Activated naive CD4-positive, alpha-beta T cell treated with anti-CD3 and anti-CD28 coated beads for 36 hours (primary cell): ENCODE measurements at places on chromosomes 5 and 9.

- DNase-seq: no peak
Observed at GRCh38 chr9:6884990-6885389, 127.2 kb downstream of the KDM4C start.

DNA sequence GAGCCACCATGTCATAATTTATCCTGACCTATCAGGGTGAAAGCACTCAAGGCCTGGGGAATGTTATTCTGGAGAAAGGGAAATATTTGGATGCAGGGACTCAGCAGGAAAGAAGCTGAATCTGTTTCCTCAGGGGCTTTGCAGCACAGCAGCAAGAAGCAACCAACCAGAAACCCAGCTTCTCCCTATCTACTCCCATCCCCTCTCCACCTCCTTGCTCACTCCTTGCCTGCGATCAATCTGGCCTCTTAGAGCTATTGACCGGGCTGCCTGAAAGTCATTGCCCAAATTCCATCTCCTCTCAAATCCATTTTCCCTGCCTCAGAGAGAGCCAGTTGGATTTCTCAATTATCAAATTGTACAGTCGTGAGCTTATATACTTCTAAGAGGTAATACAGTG, 542.0 kb upstream of the TRPC7 start:
- DNase-seq: no peak

GRCh38 chr5:7834982-7835381, 16.0 kb downstream of the CFAP90 start:
- DNase-seq: no peak

- peak; percentile 10 for DNase-seq
Observed at GRCh38 chr9:3525096-3525835, 535 bp downstream of the RFX3 start.

DNA sequence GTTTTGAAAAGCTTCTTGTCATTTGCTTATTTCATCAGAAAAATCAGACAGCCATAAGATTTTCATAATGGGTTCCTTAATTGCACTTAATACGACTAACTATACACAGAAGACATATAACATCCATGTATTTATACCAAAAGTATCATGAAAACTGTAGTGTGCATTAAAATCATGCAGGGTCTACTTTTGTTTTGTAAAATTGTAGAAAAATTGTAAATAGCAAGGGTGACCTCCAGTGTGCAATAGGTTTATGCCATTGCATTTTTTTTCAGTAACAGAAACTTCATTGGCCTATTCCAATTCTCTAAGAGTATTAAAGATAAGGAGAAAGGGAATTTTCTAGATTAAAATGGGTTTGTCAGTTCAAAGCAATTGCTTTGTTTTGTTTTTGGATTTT, 307.6 kb downstream of the KIAA0825 start:
- DNase-seq: no peak

- no peak for DNase-seq
Observed at GRCh38 chr5:159533197-159533596, 202.9 kb upstream of the IL12B start.

DNA sequence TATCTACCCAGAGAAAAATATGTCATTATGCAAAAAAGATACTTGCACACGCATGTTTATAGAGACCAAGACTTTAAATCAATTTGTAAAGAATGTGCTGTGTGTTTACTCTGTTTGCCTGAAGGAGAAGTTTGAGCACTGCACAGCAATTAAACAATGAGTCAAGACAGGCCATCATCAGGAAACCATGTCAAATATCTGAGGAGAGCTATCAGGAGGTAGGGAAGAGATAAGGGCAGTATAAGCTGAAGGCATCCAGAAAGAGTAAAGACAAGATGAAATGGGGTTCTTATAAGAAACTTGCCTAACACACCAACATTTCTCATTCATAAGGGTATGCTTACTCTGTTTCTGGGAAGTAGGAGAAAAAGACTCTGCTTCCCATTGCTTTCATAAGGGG, 405.8 kb upstream of the PTGER4 start:
- no peak for DNase-seq

DNA sequence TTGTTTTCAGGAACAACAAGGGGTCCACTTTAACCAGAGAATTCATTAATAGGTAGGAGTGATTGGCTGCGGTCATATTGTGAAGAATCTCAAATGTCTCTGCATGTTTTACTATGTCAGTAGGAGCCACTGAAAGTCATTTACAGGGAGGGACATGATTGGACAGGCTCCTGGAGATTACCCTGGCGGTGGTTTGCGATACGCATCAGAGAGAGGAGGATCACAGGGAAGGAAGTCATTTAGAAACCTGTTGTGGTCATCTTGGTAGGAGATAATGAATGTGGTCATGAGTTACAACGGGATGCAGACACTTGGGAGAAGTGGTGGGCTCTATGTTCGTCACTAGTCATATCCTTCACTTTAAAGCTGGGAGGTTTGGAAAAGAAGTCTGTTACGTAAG, 262.8 kb downstream of the FAM114A2 start:
- DNase-seq: no peak

GRCh38 chr5:142881784-142882126, 111.6 kb downstream of the ARHGAP26 start:
- no peak for DNase-seq

- no peak for DNase-seq
Observed at GRCh38 chr5:68582284-68582683, 366.7 kb downstream of the PIK3R1 start.

GRCh38 chr9:72794946-72795345, 157.9 kb downstream of the ALDH1A1 start:
- DNase-seq: no peak

GRCh38 chr9:136044971-136045594, 50.0 kb downstream of the NACC2 start:
- no peak for DNase-seq

GRCh38 chr9:6739218-6739617, 18.6 kb upstream of the KDM4C start:
- no peak for DNase-seq

DNA sequence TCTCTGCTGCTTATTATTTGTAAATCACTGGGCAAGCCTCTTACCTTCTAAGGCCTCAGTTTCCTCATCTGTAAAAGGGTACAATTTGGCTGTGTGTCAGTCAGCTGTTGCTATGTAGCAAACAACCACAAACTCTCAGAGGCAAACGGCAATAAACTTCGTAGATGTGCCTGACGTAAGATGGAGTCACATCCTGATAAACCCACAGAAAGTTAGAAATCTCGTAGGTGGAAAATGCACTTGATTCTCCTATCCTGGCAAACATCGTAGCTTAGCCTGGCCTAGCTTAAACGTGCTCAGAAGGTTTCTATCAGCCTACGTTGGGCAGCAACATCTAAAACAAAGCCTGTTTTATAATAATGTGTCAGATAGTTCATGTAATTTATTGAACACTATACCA, 35.0 kb upstream of the UNC5A start:
- DNase-seq: no peak

GRCh38 chr5:92371171-92371888, 988.2 kb upstream of the ARRDC3 start:
- no peak for DNase-seq

GRCh38 chr9:101055516-101055915, 27.0 kb downstream of the PLPPR1 start:
- DNase-seq: no peak

DNA sequence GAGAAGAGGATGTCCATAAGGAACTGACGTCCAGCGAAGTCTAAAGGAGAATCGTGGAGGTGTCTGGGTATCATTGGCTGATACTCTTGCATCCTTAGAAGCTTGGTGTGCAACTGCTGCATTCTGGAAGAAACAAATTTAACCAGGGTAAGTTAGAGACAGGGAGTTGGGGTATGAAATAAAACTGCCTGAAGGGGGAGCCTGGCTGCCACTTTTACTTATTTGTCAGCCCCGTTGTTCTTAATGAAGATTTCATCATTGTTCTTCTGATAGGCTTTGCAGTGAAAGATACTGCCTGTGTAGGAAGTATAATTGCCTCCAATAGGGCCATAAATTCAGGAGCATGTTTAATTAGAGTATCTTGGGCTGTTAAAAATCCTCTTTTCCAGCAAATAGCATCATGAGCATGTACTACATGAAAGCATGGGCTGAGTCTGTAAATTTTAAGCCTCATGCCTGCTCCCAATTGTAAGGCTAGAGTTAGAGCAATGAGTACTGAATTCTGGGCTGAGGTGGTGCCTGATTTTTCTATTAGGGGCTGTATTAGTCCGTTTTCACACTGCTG, 1264.5 kb upstream of the ACO1 start:
- DNase-seq: peak; percentile 52

GRCh38 chr9:136354592-136355085, 8.9 kb downstream of the DNLZ start:
- DNase-seq: no peak

GRCh38 chr5:6490246-6490645, 41.6 kb downstream of the UBE2QL1 start:
- no peak for DNase-seq

DNA sequence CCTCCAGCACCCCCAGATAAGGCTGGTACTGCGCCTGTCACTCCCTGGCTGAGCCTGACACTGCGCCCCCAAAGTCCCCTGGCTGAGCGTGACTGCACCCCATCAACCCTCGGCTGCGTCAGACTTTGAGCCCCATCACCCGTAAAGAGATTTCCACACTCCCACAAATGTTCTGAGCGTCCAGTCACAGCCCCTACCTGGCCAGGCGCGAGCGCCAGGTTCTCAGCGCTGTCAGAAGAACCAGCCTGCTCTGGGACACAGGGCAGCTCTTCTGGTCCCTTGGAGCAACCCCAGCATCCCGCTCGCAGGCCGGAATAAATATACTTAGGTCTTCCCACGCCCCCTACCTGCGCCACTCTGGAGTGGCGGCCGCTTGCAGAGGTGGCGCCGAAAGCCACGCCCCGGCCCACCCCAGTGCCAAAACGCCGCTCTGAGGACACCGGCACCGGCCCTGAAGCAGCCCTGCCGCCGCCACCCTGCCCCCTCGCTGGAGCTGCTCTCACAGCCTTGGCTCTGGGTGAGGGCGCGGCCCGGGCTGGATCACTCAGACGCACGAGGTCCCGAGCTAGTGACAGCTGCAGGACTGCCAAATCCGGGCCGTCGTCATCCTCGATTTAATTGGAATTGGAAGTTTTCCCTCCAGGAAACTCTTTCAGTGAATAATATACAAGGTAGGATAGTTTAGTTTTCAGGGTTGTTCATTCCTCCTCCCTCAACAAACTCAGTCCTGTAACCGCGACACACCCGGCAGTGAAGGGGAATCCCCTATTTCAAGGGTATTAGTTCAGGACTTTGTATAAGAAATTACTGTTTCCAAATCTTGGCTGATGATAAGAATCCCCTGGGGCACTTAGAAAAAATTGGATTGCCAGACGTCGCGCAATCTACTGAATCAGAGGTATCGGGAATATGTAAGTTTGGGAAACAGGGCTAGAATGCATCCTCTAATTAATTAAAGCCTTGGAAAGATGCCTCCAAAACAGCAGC, 1.2 kb upstream of the CEMIP2 start:
- peak; percentile 69 for DNase-seq

DNA sequence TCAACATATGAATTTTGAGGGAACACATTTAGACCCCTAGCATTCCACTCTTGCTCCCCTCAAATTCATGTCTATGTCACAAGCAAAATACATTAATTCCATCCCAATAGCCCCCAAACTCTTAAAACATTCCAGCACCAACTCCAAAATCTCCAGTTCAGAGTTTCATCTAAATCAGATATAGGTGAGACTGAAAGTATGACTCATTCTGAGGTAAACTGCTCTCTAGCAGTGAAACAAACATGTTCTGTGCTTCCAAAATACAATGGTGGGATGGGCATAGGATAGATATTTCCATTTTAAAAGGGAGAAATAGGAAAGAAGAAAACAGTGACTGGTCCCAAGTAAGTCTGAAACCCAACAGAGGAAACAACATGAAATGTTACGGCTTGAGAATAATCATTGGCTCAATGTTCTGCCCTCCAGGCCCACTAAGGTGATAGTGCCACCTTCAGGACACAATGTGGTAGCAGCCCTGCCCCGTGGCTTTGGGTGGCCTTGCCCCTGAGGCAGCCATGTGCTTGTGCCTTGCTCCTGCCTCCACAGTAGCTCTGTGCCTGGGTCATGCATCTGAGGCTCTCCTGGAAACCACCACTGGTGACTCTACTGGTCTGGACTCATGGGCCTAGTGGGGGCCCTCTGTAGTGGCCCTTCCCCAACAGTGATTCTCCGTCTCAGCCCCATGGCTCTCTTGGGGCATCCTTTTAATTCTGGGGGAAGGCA, 36.4 kb upstream of the IPPK start:
- peak; percentile 61 for DNase-seq

GRCh38 chr5:178450121-178451028, 139.8 kb downstream of the COL23A1 start:
- no peak for DNase-seq

GRCh38 chr5:143208365-143208641, 195.2 kb downstream of the NR3C1 start:
- no peak for DNase-seq

- peak; percentile 86 for DNase-seq
Observed at GRCh38 chr9:91131433-91131839, 230.3 kb downstream of the AUH start.

DNA sequence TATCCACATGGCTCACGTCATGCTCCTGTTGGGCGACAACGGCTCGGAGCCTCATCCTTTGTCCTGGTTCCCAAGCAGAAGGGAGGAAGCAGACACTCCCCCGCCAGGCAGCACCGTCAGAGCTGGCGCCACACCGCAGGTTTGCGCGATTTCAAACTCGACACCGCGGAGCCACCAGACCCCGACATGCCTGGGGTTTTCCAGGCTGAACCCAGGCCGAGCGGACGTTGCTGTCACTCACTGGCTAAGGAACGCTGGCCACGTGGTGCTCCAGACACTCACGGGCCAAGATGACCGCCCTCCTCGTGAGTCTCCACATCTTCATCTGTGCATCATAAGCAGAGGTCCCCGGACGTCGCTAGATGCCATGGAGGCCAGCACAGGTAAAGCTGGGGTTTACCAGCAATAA, 9.0 kb downstream of the TERT start:
- DNase-seq: no peak

DNA sequence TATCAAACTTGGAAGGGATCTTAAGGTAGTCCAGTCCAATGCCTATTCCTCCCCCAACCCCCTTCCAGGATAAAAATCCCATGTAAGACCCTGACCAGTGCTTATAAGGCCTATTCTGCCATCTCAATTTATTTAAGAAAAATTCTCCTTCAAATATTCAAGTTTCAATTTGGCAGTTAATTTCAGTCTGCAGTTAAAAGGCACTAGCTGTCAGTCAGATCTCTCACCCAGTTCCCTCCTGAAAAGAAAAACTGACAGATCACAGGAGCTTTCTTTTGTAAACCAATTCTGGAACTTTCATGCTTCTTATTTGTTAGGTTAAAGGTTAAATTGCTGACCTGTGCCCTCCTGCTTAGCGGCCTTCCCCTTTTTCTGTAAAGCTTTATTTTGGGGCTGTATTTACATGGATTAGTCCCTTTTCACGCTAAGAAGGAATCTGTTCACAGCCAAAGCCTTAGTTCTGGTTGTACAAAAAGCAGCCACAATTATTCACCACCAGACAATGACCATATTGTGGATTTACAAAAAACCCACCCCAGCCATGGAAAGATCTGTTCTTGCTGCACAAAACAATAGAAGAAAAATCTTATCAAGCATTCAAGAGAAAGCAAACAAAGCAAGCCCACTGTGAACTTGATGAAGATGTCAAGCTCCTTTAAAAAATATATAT, 68.7 kb downstream of the DENND1A start:
- DNase-seq: no peak
